ENCODE measurements at places on chromosomes 7 and 10.

GRCh38 chr7:114026486-114027089, 107.8 kb upstream of the PPP1R3A start:
- DNase-seq: peak; percentile 20

DNA sequence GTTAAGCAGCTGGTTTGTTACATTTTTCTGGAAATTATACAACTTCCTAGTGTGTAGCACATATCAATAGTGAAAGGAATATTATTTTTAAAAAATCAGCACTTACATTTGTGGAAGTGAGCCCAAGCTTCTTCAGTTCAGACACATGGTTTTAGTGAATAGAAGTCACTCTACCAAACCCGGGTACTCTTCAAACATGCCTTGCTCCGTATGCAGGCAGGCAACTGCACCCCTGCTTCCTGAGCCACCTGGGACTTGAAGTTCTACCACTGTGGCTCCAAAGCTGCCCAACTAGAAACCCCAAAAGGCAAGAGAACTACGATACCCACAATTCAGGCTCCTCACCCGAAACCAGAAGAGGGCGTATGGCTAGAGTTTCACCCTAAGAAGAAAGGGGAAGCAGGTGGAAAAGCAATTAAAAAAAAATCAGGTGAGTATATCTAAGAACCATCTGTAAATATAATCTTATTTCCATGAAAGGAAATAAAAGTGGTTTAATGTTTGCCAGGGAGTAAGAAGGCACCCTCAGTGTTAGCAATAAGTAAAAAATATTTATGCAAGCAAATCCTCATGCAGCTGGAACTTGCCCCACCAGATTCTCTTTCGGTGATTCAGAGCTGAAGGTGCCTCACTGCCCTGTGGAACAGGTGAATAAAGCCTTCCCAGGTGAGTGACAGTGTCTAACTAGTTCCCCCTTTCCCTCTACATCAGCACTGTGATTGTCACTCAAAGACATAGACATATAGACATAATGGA, at the start of gene MACC1:
TSS of gene MACC1 (minus strand) at position 192 of the 756 bp plus-strand sequence. CDS start 55,522 bp downstream, outside the sequence.
- DNase-seq: peak; percentile 2

- no peak for DNase-seq
Measured at GRCh38 chr10:81309041-81309552, 565.9 kb upstream of the NRG3 start.

DNA sequence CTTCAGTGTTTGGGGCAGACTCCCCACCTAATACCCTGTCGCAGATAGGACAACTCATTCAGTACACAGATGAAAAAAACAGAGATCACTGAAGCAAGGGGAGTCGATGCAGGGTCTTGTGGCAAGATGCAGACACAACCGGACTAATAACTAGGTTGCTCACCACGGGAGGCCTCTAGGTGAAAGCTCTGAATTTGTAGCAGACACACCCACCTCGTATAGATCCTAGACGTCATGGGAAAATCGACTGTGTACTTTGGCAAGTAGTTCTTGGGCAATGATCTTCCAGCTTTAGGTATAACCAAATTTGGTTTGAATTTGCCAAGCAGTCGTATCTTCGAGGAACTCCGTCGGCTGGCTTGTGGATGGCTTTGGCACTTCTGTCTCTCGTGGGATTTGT, 88.1 kb downstream of the TCF7L2 start:
- DNase-seq: no peak

DNA sequence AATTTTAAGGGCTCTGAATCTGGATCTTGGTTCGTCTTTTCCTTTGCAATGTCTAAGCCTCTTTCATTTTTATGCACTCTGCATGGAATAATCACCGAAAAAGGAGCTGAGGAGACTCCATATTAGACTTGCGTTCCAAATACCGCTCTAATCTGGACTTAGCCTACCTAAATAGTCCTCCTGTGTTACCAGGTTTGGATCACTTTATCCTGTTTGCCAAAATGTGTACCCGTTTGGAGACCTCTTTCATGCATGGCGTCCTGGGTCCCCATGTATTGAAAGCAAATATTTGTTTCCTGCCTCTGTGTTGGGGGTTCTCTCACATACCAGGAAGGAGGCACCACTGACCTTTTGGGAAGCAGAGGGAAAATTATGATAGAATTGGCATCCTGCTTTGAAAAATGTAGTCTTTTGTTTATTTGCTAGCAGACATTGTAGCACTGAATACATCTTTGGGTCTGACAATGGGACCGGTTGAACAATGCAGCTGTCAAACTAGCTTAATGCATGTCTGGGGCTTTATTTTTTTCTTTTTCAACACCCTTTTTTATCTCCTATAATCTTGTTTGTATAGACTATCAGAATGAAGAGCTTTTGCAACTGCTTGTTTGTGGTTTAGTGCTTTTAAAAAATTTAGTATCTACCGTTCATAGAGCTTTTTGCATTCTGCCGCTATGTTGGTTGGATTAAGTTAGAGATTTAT, 11.8 kb upstream of the CELF2 start:
- no peak for DNase-seq

- no peak for DNase-seq
Measured at GRCh38 chr10:48490946-48491345, 113.9 kb downstream of the ARHGAP22 start.

DNA sequence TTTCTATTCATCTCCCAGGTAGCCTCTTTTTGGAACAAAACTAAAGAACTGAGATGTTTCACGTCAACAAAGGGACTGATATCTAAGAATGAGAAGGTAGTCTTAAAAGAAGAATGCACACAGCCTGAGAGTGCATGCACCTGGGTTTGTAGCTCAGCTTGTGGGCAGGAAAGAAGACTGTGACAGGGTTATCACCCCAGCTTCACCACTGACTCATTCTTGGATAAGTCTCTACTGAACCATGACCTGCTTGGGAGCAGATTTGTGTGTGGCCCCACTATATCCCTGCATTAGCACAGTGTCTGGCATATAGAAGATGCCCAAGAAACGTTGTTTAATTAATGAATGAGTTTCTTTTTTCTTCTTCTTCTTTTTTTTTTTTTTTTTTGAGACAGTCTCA, 187.5 kb downstream of the GPAM start:
- DNase-seq: no peak

- DNase-seq: no peak
Measured at GRCh38 chr10:127971101-127971946, 64.4 kb downstream of the PTPRE start.

- peak; percentile 5 for DNase-seq
Measured at GRCh38 chr10:93894516-93895378, 969 bp downstream of the SLC35G1 start.

Data from stimulated activated naive CD4-positive, alpha-beta T cell (primary cell).